Renal pelvis (tissue), 12 donors: ENCODE measurements at places on chromosomes 2 and 18. TPM values are rescaled to one million over a fixed set of nuclear protein-coding genes. Genes with fewer than 3 reads are reported as not detected.

GRCh38 chr2:70941701-70942100, 6.0 kb downstream of the ATP6V1B1 start:
- DNase-seq = no peak

DNA sequence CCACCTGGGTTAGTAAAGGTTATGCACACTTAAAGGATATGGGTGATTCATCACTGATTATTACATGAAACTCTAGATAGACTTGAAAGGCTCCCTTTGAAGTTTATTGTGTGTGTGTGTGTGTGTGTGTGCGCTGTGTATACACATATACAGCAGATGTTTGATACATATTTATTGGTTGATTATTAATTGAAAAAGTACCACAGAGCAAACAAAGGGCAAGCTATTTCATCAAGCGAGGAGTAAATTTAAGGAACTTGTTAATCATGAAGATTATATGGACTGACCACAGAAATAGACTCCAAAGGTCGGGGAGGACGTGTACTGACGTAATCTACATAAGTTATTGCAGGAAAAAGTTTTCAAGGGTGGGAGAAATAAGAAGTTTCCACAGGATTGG, 617.4 kb upstream of the POU3F3 start:
- no peak for DNase-seq

GRCh38 chr2:207530160-207531031, 634 bp downstream of the CREB1 start:
- peak; percentile 49 for DNase-seq

GRCh38 chr18:22739789-22740188, 193.3 kb upstream of the RBBP8 start:
- DNase-seq = no peak

DNA sequence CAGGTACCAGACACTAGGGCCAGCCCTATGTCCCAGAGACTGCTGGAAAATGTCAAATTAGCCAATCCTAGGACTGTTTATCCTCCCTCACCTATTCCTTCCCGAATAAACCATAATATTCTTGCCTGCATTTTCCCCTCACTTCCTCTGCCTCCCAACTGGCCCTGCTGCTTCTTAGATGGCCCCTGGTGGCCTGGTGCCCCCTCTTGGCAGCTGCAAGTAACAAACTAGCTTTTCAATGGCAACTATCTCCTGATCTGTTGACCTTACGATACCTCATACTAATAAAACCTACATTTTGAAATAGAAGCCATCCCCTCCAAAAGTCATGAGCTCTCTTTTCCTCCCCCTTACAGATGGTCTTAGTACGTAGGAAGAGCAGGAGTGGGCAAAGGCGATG, 132.0 kb downstream of the ALPK2 start:
- no peak for DNase-seq

DNA sequence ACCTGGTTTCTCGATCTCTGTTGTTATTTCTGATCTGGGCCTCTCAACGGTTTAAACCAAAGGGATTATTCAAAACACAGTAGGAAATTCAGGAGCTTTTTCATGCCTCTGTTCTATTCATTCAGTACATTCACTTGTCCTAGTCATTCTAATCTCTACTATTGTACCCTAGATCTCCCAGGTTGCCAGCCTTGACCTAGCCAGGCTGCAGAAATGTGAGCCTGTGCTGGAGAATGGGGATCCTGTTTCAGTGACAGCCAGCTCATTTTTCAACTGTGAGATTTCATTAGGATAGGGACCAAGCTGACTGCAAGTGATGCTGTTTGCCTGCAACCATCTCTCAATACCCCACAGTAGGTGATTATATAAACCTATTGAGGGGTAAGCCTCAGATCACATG, 186.2 kb downstream of the CMPK2 start:
- no peak for DNase-seq

- DNase-seq = no peak
Observed at GRCh38 chr2:241703032-241703604, 1.3 kb downstream of the ING5 start.

GRCh38 chr2:97774425-97774824, 61.0 kb downstream of the ZAP70 start:
- no peak for DNase-seq

MCFD2 gene
- 87.1 TPM for polyA plus RNA-seq

ITGB6 gene
- polyA plus RNA-seq = 13.9 TPM

CASP8 gene
- 12.8 TPM for polyA plus RNA-seq
